A673 (cell line): ENCODE measurements at places on chromosomes 1 and 21.

GRCh38 chr1:153805886-153806719 lies 30.9 kb downstream of the SLC27A3 start:
- H3K36me3 ChIP-seq = peaks cover 29% of the 10 kb centered on the region
- peaks cover 7% of the 10 kb centered on the region for H3K4me1 ChIP-seq
- no peaks in the 10 kb centered on the region for H3K27me3 ChIP-seq
- H3K27ac ChIP-seq = peak overlapping the region; percentile 55
- no peak for DNase-seq
- no peak overlapping the region for H3K4me3 ChIP-seq

DNA sequence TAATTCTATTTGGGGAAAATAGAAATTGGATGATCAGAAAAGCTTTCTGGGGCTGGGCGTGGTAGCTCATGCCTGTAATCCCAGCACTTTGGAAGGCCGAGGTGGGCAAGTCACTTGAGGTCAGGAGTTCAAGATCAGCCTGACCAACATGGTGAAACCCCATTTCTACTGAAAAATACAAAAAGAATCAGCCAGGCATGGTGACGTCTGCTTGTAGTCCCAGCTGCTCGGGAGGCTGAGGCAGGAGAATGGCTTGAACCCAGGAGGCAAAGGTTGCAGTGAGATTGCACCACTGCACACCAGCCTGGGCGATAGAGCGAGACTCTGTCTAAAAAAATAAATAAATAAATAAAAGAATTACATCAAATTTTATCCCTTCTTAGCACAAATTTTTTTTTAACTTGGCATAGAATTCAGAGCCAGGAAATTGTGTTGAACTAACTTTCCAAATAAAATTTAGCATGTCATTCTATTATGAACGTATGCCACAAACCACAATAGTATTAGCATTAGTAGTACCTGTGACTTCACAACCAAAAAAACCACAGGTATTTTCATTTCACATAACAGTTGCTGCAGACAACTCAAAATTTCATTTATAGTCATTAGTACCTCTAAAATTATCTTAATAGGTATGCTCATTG lies 4.5 kb upstream of the ANKRD13C start:
- no peak overlapping the region for H3K27ac ChIP-seq
- no peak for DNase-seq
- no peak overlapping the region for H3K4me3 ChIP-seq
- no peaks in the 10 kb centered on the region for H3K27me3 ChIP-seq

DNA sequence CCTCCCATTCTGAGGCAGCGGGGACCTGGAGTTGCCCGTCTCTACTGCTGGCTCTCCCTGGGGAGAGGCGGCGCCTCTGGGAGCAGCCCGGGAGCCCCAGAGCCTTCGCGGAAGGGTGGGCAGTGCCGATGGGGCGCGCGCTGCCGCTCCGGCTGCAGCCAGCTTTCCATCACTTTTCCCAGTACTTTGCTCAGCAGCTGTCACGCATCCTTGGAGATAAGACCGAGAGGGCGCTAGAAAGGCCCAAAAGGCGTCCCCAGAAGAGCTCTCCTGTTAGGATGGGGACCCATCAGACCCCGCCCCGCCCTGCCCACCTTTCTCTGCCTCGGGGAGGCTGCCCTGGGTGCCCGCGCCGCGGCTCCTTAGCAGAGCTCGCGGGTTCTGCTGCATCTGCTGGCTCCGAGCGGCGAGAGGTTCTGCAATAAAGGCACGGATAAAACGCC lies 534 bp downstream of the KCNH1 start:
- H3K4me1 ChIP-seq = peaks cover 9% of the 10 kb centered on the region
- no peak overlapping the region for H3K27ac ChIP-seq
- peak; percentile 18 for DNase-seq
- peaks cover 76% of the 10 kb centered on the region for H3K27me3 ChIP-seq

- peaks cover 12% of the 10 kb centered on the region for H3K4me1 ChIP-seq
- H3K27ac ChIP-seq = no peak overlapping the region
- H3K27me3 ChIP-seq = no peaks in the 10 kb centered on the region
- no peak overlapping the region for H3K4me3 ChIP-seq
- no peaks in the 10 kb centered on the region for H3K36me3 ChIP-seq
Measured at GRCh38 chr1:53594391-53595180, 135.4 kb downstream of the DMRTB1 start.

- H3K27me3 ChIP-seq = no peaks in the 10 kb centered on the region
- no peaks in the 10 kb centered on the region for H3K36me3 ChIP-seq
- no peak overlapping the region for H3K27ac ChIP-seq
Measured at GRCh38 chr21:28719723-28720122, 273.0 kb downstream of the LTN1 start.

GRCh38 chr1:50424045-50424883 lies 1.0 kb upstream of the DMRTA2 start:
- H3K36me3 ChIP-seq = no peaks in the 10 kb centered on the region
- no peak overlapping the region for H3K27ac ChIP-seq
- H3K4me1 ChIP-seq = peaks cover 13% of the 10 kb centered on the region
- H3K27me3 ChIP-seq = peaks cover 100% of the 10 kb centered on the region

- DNase-seq = no peak
- H3K4me3 ChIP-seq = no peak overlapping the region
- H3K27ac ChIP-seq = no peak overlapping the region
- H3K4me1 ChIP-seq = no peaks in the 10 kb centered on the region
- H3K27me3 ChIP-seq = no peaks in the 10 kb centered on the region
Measured at GRCh38 chr1:45659222-45659621, 27.1 kb downstream of the GPBP1L1 start.

GRCh38 chr1:2290595-2291510 lies 62.7 kb downstream of the SKI start:
- no peaks in the 10 kb centered on the region for H3K36me3 ChIP-seq
- DNase-seq = peak; percentile 94
- H3K4me1 ChIP-seq = peaks cover 59% of the 10 kb centered on the region
- no peaks in the 10 kb centered on the region for H3K27me3 ChIP-seq
- H3K4me3 ChIP-seq = peak overlapping the region; percentile 19
- peak overlapping the region; percentile 70 for H3K27ac ChIP-seq

DNA sequence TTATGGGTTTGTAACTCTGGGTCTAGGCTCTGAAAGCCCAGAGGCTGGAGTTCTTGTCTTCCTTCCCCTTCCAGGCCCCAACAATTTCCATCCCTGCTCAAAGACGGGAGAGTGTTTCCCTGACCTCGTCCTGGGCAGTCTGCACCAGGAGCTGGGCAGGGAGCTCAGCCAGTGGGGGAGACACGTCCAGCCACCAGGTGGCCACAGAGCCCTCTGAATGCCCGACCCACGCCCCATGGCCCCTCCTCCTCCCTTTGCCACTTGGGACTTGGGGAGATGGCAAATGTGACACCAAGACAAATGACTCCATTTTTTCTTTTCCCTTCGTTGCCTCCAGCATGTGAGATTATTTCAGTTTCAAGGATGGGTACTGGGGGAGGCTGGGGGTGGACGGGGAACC lies 159.9 kb upstream of the AJAP1 start:
- DNase-seq = no peak
- no peaks in the 10 kb centered on the region for H3K27me3 ChIP-seq
- no peak overlapping the region for H3K27ac ChIP-seq
- H3K4me1 ChIP-seq = no peaks in the 10 kb centered on the region

GRCh38 chr1:202805886-202806844 lies 2.1 kb downstream of the KDM5B start:
- peak; percentile 32 for DNase-seq
- peaks cover 34% of the 10 kb centered on the region for H3K4me1 ChIP-seq
- peak overlapping the region; percentile 96 for H3K4me3 ChIP-seq
- peak overlapping the region; percentile 89 for H3K27ac ChIP-seq
- H3K27me3 ChIP-seq = no peaks in the 10 kb centered on the region
- H3K36me3 ChIP-seq = no peaks in the 10 kb centered on the region
